DMS79 (cell line): ENCODE measurements at places on chromosomes 7 and 10.

GRCh38 chr7:151168003-151168786 is 701 bp upstream of the GBX1 start:
- DNase-seq, result no peak

DNA sequence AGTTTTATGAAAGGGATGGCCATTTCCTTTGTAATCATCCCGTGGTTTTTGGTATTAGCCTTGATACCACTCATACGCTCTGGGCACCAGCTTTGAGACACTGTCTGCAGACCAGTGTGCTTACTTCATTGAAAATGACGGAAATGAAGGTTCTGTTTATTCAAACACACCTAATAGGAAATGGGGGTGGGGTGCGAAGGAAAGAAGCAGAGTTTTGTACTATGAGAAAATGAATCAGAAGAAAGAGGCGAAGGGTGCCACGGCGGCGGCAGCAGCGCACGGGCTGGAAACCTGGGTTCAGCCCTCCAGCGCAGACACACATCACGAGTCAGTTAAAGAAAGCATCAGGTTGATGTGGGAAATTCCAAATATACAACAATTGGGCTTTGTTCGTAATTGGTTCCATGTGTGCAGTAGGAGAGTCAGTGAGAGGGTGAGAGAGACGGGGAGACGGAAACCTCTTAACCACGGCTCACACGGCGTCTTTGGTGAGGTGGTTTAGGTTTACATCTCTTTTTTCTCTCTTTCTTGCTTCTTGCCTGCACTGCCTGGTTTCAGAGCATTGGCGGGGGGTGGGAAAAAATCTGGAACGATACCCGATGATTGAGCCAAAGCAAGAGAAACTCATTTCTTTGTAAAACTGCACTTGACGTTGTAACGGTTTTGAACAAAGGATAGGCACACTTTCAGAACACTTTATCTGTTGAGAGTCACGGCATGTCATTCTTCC is 321.2 kb downstream of the FRMD4A start:
- no peak for DNase-seq

DNA sequence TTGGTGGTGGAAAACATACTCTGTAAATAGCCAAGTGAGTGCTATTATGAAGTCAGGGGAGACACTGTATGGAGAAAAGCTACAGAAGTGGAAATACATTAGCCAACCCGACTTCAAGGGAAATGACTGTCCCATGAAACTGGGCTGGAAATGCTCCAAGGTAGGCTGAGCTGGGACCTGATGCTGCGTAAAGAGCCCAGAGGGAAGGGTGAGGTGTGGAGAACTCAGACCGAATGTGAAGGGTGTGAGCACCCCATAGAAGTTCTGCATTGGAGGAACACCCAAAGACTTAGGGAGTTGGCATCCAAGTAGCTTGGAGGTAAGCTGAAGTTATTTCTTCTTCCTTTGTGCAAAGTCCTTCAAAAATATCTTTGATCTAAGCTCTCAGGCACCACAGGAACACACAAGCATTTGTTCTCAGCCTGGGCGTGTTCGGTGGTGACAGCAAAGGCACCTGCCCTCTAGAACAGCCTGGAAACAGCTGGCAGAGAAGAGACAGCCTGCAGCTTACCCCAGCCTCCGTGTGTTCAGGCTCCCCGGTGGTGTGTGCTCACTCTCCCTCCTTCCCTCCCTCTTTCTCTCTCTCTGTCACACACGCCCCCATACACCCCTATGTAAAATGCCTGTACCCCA is 19.1 kb upstream of the GJD4 start:
- no peak for DNase-seq

GRCh38 chr10:79244841-79245504 is 102.3 kb upstream of the PPIF start:
- DNase-seq, result no peak

DNA sequence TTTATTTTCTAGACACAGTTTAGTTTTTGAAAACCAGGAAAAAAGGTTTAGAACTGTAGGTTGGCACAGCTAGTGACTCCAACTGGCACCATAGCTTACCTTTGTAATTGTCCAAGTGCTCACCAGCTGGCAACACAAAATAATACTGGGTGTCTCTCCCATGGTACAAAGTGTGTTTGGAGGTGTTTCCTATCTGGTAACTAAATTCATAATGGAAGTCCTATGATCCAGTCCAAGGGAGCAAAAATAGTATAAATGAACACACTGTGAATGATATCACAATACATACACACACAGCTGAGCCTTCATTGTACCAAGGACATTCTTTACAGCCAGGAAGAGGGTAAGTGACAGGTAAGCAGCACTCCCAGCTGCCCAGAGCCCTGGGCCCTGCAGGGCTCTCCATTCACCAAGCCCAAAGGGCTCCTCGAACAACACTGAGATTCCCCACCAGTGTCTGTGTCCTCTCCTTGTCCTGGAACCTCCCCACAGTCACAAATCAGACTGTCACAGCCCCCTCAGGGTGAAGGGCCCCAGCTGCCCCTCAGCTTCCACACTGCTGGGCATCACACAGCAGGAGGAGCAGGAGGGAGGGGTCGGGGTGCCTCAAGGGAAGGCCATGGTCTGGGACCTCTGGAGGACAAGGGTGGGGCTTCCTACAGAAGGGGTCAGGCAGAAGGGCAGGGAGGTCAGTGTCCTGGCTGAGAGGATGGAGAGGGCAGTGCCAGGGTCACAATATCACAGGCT is 72.1 kb downstream of the PKD1L1 start:
- no peak for DNase-seq

DNA sequence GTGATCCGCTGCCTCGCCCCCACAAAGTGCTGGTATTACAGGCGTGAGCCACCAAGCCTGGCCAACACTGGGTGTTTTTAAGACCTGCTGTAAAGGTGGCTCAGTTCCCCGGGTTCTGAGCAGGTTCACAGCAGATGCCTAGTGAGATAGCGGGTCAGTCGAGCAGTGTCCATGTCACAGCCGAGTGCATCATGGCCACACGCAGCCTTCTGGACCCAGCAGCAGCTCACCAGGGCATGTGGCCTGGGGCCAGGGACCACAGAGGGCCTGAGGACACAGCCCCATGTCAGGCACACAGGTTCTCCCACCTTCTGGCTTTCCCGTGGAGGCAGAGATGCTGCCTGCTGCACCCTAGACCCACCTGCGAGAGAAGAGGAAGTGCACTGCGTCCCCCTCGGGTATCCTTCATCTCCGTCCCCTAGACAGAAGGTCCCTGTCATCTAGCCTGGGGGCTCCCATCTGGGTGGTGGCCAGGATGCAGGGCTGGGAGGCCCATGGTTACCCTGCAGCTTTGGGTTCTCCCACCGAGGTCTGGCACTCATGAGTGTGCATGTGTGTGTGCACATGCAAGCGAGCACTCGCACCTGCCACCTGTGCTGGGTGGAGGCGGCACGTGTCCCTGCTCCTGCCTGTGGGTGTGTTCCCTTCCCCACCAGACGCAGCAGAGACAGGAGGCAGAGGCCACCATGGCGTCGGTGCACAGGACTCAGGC is 98.6 kb downstream of the NKX6-2 start:
- DNase-seq, result no peak

DNA sequence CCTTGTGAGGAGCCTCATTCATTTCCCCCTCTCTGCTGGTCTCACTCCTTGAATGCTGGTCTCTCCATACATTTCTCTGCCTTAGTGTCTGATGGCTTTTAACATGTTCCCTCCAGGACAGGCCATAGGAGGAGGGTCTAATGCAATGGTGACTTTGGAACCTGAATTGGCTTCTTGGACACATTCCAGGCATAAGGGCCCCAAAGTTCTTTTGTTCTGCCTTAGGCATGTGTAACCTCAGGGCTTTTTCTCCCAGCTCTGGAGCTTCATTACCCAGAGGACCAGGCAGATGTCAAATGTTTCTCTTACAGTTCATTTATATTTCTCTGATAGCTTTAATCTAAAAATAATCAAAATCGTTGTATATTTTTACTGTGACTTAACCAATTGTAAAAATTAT is 162.6 kb downstream of the SDK1 start:
- no peak for DNase-seq

GRCh38 chr7:131525820-131526219 is 30.6 kb downstream of the PODXL start:
- DNase-seq, result no peak

DNA sequence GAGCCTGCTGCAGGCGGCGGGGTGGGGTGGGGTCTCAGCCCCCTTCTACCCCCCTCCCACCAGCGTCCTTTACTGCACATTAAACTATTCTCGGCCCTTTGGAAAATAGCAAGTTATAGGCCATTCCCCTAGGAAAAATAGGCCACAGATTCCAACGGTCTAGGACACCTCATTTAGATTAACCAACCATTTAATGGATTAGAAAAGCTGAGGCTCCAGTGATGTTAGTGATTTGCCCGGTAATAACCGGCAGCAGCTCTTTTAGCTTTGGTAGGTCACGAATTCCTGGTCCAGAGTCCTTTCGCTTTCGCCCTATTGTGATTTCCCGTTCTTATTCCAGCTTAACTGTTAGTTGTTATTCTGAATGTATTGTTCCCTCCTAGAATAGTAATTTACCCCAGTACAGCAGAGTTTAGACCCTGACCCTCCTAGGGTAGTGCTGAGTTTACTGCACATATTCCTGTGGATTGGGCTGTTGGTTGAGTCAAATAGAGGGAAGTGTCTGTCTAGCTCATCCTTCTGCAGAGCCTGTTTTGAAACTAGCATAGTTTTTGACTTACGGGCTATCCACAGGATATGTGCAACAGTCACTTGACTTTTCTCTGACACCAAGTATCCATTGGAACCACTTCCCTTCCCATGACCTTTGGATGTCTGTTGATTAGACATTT is 754 bp downstream of the GSTO1 start:
- DNase-seq, result no peak

DNA sequence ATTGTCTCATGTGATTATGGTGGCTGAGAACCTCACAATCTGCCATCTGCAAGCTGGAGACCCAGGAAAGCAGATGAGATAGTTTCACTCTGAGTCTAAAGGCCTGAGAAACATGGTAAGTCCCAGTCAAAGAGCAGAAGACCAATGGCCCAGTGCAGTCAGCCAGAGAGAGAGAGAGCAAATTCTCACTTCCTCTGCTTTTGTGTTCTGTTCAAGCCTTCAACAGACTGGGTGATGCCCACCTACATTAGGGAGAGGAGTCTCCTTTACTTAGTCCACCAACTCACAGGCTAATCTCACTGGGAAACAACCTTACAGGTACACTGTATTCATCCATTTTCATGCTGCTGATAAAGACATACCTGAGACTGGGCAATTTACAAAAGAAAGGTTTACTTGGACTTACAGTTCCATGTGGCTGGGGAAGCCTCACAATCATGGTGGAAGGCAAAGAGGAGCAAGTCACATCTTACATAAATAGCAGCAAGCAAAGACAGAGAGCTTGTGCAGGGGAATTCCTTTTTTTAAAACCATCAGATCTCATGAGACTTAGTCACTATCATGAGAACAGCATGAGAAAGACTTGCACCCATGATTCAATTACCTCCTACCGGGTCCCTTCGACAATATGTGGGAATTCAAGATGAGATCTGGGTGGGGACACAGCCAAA is 4.7 kb upstream of the FRMPD2 start:
- DNase-seq, result no peak
